ENCODE measurements at places on chromosomes 3 and 15.

- DNase-seq = no peak
These were observed 749 bp downstream of the ITGA11 start for GRCh38 chr15:68431037-68431791.

GRCh38 chr3:104032283-104032682 is 1334.4 kb upstream of the ALCAM start:
- DNase-seq = no peak

DNA sequence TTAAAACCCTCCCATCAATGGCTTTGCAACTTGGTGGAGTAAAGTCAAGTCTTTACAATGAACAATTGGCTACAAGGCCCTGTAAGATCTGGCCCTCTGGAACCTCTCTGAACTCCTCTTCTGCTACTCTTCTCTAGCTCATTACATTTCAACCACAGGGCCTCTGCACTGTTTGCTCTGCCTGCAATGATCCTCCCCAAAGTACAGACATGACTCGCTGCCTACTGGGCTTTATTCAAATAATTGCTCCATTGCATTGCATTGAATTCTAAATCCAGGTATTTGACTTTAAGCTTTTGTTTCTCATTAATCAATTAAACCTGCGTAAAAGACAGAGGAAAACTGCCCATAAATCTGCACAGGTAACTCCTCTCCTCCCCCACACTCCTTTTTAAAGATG is 96.7 kb downstream of the CD47 start:
- no peak for DNase-seq

- no peak for DNase-seq
These were observed 401.7 kb downstream of the NLGN1 start for GRCh38 chr3:173799060-173799816.

DNA sequence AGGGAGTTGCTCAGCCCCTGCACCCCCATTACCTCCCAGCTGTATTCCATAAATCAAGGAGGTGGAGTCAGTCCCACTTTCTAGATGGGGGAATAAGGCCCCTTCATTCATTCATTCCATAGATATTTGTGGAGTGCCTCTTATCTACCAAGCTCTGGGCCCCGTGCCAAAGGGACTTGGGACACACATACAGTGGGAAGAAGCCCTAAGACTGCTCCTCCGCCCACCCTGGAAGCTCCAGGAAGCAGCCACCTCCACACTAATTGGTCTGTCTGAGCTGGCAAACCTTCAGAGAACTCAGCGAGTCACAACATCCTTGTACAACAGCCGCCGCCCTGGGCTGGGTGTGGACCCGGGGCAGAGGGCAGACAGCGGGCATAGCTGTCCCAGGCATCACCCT is 6.4 kb downstream of the STRA6 start:
- DNase-seq = no peak

DNA sequence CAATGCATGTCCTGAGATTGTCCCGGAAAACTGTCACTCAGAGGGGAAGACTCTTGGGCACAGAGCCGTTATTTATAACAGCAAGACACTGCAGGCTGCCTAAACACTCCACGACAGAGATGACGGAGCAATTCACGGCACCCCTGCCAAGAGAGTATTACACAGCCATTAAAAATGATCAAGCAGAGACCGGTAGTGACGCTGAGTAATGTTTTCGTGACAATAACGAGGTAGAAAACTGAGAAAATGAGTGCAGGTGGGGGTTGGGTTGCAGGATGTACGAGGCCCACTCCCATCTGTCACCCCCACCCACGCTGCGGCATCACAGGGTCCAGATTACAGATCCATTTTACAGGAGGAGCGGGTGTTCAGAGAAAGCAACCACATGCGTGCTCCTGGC is 58.9 kb upstream of the LINGO1 start:
- DNase-seq = no peak

DNA sequence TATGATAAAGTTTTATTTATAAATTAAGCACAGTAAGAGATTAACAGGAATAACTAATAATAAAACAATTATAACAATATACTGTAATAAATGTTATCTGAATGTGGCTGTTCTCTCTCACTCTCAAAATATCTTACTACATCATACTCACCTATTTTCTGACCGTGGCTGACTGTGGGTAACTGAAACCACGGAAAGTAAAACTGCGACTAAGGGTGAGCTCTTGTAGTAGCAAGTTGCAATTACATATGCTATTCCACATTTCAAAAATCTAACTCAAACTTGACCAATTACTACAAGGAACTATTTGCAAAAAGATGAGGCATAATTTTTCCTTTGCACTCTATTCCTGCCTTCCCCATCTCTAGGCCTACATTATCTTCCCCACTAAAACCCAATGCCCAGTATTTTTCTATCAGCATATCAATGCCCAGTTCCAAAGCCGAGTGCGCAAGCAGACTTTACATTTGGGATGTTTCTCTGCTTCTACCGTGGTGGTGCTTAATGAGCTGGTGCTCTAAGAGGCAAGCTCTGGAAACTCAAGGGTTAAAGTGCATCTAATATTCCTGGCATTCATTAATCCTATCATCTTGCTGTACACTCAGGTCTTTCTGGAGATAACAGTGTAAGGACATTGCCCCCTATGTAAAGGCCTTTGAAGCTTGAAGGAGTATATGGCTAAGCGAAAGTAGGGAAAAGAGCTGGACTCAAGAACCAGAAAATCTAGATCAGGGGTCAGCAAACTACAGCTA is 6.7 kb downstream of the PCYT1A start:
- no peak for DNase-seq

DNA sequence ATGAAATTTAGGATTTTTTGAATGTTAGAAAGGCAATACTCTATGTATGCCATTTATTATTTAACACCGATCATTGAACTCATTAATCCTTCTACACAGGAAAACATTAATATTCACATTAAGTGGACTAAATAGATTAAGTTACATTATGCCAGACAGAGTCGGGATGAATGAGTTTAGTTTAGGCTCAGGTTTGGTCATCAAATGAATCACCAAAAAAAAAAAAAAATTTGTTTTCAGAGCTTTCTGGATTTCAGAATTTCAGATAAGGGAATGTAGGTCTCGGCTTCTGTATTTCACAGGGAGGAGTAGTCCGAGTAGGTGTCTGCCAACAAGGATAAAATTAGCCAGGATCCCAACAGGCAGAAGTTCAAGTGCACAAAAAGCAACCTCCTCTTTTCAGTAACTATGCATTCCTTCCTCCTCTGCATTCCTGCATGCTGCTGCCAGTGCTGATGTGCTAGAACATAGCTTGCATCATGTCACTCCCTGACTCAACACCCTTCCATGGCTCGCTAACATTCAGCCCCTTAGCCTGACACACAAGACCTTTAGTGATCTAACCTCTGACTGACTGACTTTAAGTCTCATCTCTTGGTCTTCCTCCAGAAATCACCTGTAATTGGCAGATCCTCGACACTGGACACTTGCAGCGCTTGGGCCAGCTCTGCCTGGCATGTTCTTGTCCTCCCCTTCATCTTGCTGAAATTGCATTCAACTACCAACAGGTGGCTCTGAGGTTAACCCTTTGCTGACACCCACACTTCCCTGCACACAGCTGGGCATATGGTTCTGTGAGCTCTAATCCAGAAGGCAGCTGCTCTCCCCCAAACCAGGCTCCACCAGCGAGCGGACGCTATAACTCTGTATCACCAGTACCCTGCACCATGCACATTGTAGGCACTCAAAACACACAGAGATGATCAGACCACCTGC is 145.4 kb upstream of the PROK2 start:
- no peak for DNase-seq

- no peak for DNase-seq
These were observed 25.6 kb upstream of the GOLGA6L2 start for GRCh38 chr15:23472678-23473077.

- no peak for DNase-seq
These were observed 19.7 kb downstream of the SLC6A20 start for GRCh38 chr3:45776611-45777010.

DNA sequence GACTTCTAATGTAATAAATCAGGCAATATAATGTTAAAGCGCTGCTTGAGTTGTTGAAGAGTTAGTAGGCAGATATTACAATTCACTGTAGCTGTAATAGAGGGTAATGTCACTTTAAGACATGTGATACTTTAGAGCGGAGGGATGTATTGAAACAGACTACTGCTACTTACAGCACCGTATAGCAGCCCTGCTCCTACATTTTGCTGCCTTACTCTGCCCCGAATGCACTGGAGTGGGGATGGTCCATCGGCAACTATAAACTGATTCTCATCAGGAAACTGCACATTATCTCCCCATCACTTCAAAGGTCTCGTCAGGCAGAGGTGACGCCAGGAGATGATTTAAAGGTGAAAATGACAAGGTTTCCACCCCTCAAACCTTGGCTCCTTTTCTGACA is 349.7 kb upstream of the SUCLG2 start:
- no peak for DNase-seq

GRCh38 chr3:12230406-12230805 is 58.5 kb upstream of the PPARG start:
- DNase-seq = no peak

GRCh38 chr3:174060431-174060830 is 662.9 kb downstream of the NLGN1 start:
- no peak for DNase-seq

DNA sequence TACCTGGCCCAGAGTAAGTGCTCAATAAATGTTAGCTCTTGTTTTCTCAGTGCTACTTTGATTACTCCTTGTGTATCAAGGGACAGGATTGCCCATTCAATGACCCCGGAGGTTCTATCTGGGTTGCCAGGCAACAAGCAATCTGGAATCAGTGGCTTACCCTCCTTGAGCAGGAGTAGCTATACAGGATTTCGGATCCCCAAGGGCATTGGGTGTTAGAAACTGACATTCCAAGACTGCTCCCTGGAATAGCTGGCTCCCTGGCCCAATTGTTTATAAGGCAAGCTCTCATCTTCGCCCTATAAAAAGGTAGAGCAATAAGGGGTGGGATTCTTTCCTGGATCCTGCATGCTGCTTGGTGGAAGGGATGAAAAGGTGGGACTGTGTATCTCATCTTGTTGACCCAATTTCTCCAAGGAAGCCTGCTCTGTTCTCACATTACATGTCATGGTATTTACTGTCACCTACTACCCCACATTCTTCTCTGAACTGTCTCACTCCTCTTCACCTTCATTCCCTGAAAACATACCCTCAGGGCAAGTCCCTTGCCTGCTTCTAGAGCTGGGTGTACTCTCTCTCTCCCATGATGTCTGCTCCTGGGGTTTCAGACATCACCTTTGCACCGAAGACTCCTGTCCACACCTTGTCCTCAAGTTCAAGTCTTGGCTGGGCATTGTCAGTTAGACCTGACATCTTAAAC is 26.4 kb upstream of the SCN10A start:
- no peak for DNase-seq

GRCh38 chr15:44633603-44634002 is 29.9 kb downstream of the SPG11 start:
- DNase-seq = no peak

DNA sequence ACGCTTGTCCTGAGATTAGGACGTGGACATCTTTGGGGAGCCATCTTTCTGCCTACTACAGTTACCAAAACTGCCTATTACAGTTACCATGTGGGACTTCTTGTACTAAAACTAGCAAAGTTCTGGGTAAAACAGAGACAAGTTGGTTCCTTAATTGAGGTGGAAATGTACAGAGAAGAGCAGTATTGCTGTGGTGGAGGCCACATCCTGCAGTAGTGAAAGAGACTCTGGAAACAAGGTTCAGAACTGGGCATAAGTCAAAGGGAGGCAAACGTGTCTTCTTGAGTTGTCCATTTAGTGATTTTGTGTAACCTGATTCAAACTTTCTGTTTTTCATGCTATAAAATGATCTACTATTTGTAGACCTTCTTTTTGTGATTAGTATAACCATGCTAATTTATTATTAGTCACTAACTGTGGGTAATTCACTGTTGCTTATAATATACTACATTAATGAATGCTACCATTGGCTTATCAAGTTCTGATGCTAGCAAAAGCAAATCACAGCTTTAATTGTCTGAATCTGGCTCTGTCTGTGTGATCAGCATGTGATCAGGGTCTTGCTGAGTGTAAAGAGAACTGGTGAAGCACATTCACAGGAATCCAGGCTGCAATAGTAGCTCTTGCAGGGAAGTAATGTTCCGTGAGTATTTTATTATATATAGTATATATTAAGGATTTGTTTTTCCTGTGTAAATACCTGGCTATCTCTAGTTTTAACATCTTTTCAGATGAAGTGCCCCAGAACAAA is 207.9 kb upstream of the GAP43 start:
- no peak for DNase-seq

DNA sequence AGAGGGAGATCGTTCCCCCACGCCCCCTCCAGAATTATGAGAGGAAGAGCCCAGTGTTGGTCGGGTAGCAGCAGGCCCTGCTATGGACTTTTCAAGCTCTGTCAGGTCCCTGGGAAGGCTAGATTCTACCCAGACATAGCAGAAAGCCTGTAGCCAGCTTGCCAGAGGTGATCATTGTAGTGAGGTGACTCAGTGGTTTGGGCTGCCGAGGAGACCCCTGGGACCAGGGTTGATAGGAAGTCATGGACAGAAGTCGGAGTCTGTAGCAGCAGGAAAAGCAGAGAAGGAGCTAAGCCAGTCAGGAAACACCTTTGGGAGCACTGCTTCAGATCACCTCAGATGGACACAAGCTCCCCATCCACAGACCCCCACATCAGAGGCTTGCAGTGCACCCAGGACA is 67.7 kb downstream of the CCNL1 start:
- no peak for DNase-seq

DNA sequence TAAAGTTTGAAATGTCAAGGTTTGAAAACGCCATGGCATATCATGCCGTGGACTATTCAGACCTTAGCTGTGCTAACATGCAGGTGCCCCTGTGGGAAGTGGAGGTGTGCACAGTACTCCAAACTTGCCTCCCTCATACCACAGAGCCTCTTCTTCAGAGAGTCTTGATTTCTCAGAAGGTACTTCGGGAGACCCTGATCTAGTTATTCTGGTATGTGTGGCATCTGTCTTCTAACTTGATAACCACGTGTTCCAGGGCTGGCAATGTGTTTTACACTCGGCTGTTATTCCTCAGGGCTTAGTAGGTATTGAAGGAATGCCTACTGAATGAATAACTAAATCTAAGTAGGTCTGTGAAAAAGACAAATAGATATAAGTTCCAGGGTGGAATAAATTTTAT is 309.9 kb downstream of the CLSTN2 start:
- DNase-seq = no peak

GRCh38 chr3:99952306-99952705 is 134.6 kb downstream of the CMSS1 start:
- DNase-seq = no peak

DNA sequence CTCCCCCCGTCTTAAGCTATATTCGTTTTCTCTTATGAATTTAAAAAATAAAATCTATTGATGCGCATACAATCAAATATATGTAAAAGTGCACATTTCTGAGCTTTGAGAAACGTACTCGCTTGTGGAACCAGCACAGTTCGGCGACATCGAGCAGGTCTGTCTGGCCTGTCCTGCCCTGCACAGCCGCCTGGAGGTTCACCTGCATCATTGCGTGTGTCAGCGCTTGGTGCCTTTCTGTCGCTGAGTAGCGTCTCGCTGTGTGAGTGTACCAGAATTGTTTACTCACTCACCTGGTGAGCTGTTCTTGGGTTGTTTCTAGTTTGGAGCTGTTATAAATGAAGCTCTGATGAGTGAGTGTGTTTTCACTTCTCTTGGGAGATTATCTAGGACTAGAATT is 104.0 kb downstream of the VGLL4 start:
- DNase-seq = no peak

- no peak for DNase-seq
These were observed 1072.7 kb downstream of the EPHA3 start for GRCh38 chr3:90180096-90180495.

GRCh38 chr15:41979493-41980266 is 7.3 kb upstream of the EHD4 start:
- no peak for DNase-seq

Data from stimulated activated CD4-positive, alpha-beta T cell treated with anti-CD3 and anti-CD28 coated beads, Interleukin-4, amount 100 ng/mL, for 4 hours (primary cell).